ENCODE measurements at places on chromosomes 7 and 10.

DNA sequence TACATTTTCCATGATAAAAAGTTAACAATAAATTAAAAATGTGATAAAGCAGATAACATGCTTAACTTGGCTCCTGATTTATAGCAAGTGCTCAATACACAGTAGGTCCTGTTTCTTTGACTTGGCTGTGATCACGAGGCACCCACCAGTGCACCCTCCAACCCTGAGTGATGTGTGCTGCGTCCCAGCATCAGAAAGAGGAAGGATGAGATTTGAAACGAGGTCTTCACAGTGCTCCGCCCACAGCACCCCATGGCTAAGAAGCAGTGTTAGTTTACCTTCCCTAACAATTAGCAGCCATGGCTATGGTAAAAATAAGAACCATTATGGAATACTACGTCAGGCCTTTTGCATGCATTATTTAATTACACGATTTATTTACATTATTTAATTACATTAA is 292.0 kb upstream of the ZMIZ1 start:
- no peak for DNase-seq

DNA sequence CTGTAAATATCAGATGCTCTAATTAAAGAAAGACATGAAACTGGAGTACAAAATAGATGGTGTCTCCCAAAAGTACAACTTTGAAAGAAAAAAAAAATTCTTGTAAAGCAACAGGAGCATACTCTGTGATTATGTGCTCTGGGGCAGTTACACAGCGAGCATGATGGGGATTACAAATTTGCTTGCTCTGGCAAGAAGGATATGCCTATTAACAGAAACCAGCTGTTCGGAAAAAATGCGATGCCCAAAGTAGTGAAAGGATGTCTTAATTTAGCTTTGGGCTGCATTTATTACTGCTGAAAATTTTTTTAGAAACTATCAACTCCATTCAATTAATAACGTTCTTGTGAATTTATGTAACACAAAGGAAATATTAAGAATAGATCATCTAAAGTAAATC is 256.9 kb upstream of the TPK1 start:
- no peak for DNase-seq

GRCh38 chr10:96417441-96417840 is 58.6 kb upstream of the OPALIN start:
- no peak for DNase-seq

- no peak for DNase-seq
These were observed 9.4 kb downstream of the PIP4K2A start for GRCh38 chr10:22704942-22705341.

DNA sequence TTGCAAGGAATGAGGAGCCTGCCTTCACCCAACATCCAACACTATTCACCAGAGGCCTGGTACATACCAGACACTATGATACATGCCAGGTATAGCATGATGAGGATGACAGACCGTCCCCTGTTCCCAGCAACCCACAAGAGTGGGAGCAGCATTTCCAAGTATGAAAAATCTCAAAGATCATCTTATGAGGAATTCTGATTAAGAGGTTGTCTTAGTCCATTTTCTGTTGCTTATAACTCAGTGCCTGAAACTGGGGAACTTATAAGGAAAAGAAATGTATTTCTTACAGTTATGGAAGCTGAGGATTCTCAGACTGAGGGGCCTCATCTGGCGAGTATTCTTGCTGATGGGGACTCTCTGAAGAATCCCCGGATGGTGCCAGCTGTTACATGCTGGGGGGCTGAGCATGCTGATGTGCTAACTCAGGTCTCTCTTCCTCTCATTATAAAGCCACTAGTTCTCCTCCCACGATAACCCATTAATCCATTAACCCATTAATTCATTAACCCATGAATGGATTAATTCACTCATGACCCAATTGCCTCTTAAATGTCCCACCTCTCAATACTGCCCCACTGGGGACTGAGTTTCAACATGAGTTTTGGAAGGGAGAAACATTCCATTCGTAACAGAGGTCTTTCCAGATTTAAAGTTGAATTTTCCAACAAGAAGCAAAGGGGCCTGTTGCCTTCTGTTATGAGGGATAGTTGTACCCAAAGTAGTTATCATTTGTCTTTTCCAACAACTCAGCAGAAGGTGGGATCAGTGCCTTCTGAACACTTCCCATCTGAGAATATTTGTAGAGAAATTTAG is 173.9 kb downstream of the HERPUD2 start:
- DNase-seq = no peak

- no peak for DNase-seq
These were observed 122.3 kb downstream of the NRP1 start for GRCh38 chr10:33212061-33212748.

DNA sequence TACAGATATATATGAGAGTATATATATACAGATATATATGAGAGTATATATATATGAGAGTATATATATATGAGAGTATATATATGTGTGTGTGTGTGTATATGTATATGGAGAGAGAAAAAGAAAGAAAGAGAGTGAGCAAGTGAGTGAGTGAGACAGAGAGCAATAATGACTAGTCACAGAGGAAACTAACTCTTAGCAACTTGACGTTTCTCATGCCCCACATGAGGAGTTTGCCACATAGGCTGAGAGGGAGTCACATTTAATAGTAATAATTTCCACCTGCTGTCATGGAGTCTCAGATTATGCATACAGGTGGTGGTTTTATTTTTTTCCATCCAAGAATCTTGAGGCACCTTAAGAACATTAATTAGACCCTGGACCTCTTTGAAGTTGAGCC is 199.9 kb downstream of the GATA3 start:
- DNase-seq = no peak

DNA sequence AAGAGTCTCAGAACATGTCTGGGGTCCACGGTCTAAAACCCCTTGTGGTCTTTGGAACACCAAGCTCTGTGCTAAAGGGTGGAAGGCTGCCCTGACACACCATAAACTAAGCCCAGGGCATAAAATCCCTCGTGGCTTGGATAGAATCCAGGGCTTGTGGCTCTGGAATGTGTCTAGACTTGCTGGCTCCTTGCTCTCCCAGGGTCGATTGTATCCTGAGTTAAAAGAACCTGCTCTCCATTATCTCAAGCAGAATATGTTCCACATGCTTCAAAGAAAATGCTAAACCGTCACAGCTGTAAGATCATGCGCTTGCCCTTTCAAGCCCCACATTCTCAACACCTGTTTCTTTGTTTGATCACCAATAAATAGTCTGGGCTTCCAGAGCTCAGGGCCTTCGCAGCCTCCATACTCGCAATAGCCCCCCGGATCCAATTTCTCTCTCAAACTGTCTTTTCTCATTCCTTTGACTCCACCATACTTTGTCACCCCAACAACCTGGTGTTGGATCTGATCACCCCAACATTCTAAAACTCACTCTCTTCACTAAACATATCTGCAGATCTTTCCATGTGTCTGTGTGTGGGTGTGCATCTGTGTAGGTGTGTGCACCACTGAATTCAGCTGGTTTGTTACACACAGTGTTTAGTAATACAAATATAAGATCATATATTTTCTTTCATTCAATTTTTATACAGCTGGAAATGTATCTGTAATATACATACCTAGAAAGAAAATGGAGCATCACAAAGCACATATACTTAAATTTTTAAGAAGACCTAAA is 238.5 kb downstream of the ZMYND11 start:
- DNase-seq = no peak

GRCh38 chr10:130018730-130019185 is 54.7 kb upstream of the EBF3 start:
- DNase-seq = no peak

DNA sequence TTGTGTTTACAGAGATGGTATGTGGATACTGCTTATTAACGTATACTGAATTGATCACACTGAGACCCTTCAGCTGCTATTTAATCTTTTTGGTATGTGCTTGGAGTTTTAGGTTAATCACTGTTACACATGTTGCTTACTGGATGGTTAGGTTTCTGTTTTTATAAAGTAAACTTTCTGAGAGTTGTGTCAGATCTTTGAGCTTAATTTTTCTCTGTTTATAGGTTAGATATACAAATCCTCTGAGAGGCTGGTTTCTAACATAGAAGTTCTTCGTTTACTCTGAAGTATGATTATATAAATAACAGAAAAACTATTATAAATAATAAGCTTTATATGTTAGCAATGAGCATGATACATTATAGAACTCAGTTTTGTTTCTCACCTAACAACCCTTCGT is 123.1 kb downstream of the NSUN6 start:
- DNase-seq = no peak

DNA sequence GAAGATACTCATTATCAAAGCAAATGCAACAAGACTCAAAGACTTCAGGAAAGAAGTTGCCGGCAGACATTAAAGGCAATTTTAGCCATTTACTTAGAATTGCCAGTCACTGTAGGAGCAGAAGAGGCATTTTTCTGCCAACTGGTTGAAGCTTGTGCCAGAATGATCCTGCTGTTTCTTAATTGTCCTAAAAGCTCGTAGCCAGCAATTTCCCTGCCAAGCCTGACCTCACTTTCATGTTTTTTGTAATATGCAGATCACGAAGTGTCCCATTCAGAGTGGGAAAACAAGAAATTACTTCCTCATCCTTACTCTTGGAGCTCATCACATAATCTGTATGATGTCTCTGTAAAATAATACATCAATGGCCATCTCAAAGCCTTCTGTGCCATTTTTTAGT is 130.9 kb upstream of the ANKRD1 start:
- no peak for DNase-seq

- no peak for DNase-seq
These were observed 2.9 kb upstream of the ZNF467 start for GRCh38 chr7:149776289-149776688.

DNA sequence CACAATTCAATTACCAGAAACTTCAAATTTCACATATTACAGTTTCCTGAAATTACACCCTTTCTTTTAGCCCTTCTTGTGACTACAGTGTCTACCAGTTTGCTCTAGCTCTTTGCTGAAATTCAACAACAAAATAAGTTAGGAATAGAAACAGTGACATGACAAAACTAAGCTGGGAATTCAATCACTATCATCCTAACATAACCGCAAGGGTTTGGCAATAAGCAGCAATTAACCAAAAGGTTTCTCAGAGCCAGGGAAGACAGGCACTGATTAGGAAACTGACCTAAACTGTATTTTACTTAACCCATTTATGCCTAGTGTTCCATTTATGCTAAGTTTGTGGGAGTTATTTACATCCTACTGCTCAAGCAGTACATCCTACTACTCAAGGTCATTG is 31.3 kb downstream of the HIBADH start:
- no peak for DNase-seq

GRCh38 chr7:14886533-14886932 is 16.0 kb downstream of the DGKB start:
- no peak for DNase-seq

DNA sequence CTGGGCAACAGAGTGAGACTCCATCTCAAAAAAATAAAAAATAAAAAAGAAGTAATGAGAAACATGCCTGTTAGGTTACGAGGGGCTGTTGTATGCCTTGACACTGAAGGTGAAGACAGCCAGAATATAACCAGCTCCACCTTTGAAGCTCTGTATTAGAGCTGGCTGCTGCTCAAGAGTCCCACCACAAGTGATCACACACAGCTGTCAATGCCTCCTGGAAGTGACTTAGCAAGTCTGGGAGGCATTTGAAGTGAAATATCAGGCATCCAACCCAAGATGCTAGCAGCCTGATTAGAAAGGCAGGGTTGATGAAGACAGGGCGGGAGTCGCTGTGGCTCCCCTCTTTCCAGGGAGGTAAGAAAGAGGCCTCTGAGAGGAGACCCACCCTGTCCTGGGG is 34.1 kb upstream of the INPP5F start:
- DNase-seq = no peak

GRCh38 chr7:21377545-21377944 is 50.3 kb upstream of the SP4 start:
- no peak for DNase-seq

GRCh38 chr10:95328013-95328412 is 37.2 kb upstream of the PDLIM1 start:
- DNase-seq = no peak

DNA sequence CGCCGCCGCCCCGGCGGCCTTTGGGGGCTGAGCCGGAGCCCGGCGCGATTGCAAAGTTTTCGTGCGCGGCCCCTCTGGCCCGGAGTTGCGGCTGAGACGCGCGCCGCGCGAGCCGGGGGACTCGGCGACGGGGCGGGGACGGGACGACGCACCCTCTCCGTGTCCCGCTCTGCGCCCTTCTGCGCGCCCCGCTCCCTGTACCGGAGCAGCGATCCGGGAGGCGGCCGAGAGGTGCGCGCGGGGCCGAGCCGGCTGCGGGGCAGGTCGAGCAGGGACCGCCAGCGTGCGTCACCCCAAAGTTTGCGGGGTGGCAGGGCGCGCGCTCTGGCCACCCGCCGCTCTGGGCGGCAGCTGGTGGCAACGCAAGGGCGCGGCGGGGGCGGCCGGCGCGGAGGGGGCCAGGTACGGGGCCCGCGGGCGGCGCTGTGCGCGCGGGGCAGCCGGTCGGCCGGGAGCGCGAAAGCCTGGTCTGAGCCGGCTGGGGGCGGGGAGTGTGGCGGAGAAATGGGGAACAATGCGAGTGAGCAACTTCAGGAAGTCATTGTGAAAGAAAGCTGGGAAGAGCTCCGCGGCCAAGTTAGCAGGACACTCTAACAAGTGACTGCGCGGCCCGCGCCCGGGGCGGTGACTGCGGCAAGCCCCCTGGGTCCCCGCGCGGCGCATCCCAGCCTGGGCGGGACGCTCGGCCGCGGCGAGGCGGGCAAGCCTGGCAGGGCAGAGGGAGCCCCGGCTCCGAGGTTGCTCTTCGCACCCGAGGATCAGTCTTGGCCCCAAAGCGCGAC is at the start of gene IKZF1:
Gene IKZF1, plus strand, starts transcription at position 588 of the 782 bp plus-strand sequence. CDS start 14,346 bp downstream, outside the sequence.
- DNase-seq = no peak

DNA sequence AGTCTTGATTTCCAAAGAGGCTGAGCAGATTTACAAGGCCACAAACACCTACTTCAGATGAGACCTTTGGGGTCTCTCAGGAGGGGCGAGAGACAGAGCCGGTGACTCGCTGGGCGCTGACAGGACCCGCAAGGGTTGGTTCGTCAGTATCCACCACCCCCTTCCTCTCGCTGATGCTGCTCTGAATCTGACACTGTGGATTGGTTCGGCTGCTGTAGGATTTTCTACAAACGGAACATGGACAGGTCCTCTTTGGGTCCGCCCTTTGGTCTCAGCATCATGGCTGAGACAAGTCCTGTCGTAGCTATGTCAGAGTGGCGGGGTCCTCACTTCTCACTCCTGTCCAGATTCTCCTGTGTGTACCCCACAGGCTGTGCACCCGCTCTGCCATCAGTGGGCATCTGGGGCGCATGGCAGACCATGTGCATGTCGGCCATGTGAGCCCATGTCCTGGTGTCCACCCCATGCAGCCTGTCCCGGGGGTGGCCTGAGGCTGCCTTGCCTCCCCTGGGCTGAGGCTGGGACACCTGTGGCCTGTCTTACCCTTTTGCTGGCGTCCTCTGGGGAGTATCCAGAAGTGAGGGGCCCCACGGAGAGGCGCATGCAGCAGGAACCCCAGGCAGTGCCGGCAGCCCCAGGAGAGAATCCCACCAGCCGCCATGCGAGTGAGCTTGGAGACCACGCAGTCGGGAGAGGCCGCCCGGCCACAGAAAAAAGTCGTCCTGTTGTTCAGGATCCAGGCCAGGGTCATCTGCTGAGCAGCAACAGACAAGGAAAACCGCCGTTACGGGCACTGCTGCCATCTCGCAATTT is 21.6 kb upstream of the FAM20C start:
- no peak for DNase-seq
